ENCODE measurements at places on chromosomes 7 and 10.

DNA sequence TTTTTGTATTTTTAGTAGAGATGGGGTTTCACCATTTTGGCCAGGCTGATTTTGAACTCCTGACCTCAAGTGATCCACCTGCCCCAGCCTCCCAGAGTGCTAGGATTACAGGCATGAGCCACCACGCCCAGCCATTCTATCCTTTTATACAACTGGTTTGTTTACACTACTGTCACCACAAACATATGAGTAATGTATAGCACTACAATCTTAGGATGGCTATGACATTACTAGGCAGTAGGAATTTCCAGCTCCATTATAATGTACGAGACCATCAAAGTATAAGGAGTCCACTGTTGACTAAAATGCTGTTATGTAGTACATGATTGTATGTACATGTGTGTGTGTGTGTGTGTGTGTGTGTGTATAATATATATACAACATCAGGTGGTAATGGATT lies 1126.1 kb upstream of the LRRN3 start:
- DNase-seq: no peak

- DNase-seq: no peak
These were observed 636.0 kb downstream of the LRMDA start for GRCh38 chr10:76067447-76067846.

DNA sequence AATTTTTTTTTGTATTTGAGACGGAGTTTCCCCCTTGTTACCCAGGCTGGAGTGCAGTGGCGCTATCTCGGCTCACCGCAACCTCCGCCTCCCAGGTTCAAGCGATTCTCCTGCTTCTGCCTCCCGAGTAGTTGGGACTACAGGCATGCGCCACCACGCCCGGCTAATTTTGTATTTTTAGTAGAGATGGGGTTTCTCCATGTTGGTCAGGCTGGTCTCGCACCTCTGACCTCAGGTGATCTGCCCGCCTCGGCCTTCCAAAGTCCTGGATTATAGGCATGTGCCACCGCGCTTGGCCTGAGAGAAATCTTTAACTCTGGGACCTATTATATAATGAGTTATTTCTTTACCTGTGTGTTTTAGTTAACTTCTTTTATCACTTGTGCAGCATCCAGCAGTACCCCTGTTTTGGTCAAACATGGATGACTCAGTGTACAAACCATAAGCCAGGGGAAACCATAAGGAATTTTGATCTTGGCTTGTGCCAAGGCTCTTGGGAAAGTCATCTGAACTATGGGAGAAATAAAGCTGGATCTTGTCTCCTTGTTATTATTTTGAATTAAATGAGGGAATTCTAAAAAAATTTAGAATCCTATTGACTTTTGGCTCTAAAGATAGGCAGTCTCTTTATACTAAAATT lies 23.6 kb upstream of the ZRANB1 start:
- DNase-seq: no peak

- DNase-seq: no peak
These were observed 565.4 kb upstream of the NRP1 start for GRCh38 chr10:33899578-33900531.

GRCh38 chr10:117470733-117471132 lies 71.8 kb upstream of the EMX2 start:
- no peak for DNase-seq

DNA sequence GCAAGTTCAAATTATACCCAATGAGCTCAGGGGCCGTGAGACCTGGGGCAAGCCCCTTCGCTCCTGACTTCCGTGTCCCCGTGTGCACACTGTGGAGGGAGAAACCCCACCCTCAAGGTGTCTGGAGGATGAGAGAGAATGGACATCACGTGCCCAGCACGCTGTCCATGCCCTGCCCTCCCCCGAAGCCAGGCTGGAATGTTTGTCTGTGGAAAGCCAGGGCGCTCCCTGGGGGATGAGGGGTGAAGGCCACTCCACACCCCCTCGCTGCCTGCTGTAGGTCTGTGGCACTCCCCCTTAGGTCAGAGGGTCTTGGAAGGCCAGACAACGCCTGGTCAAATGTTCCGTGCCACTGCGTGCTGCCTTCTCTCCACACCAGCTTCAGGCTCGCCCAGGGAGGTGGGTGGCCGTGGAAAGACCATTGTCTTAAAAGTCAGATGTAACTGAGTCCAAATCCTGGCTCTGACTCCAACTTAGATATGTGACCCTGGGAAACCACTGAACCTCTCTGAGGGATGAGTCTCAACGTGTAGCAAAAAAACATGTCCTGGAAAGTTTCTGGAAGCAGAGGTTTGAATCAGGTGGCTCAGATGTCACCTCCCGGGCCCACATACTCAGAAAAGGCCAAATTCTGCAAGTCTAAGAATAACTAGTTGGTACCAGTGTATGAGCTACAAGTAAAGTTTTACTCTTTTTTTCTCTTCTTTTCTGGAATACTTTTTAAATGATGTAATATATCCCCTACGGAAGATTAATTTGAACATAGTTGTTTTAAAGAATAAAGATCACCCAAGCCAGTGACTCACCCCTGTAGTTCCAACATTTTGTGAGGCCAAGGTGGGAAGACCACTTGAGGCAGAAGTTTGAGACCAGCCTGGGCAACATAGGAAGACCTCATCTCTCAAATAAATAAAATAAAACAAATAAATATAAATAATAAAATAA lies 24.9 kb downstream of the RCC1L start:
- DNase-seq: no peak

- DNase-seq: no peak
These were observed 43.7 kb downstream of the CPVL start for GRCh38 chr7:29102558-29103151.

- DNase-seq: no peak
These were observed 1.7 kb downstream of the RASGEF1A start for GRCh38 chr10:43264965-43265798.

- DNase-seq: no peak
These were observed 124.7 kb downstream of the WDR37 start for GRCh38 chr10:1180836-1181235.

DNA sequence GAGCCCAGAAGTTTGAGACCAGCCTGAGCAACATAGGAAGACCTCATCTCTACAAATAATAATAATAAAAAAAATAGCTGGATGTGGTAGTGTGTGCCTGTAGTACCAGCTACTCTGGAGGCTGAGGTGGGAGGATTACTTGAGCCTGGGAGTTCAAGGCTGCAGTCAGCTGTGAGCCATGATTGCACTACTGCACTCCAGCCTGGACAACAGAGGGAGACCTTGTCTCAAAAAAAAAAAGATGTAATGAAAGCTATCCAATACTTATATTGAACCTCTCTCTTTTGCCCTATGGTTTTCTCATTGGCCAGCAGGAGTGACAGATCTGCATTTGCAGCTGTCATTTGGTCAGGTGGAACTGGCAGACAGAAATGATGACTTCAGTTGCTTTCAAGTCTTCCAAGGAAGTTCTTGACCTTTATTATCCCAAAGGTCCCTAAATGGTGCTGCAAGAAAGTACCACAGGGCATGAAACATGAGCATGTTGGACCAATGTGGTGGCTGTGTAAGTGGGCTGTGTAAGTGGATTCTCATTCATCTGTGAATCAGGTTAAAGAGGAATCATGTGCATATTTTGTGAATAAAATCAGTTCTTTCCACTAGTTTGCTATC lies 99.4 kb downstream of the CALD1 start:
- no peak for DNase-seq

- DNase-seq: no peak
These were observed 2.0 kb downstream of the ZSCAN25 start for GRCh38 chr7:99618726-99619125.

DNA sequence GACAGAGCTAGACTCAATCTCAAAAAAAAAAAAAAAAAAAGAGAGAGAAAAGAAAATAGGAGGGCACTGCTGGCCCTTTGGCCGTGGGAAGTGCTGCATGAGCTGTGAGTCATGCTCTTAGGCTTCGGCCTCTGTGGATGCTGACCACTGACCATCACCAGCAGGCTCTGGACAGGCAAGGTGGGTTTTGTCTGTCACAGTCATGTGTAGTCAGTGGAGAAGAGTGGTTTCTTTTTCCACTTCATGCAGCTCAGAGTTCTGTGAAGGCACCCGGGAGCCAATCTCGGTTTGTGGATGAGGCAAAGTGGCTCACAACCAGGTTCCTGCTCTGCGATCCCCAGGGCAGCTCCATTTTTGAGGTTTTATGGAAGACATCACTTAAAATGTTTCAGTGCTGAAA lies 58.1 kb downstream of the PRTFDC1 start:
- DNase-seq: no peak
